ENCODE measurements at places on chromosomes 3 and 15. TPM values are rescaled to one million over a fixed set of nuclear protein-coding genes. Genes with fewer than 3 reads are reported as not detected.

- peak; percentile 66 for DNase-seq
Observed at GRCh38 chr15:75029378-75030022, 6.1 kb downstream of the PPCDC start.

DNA sequence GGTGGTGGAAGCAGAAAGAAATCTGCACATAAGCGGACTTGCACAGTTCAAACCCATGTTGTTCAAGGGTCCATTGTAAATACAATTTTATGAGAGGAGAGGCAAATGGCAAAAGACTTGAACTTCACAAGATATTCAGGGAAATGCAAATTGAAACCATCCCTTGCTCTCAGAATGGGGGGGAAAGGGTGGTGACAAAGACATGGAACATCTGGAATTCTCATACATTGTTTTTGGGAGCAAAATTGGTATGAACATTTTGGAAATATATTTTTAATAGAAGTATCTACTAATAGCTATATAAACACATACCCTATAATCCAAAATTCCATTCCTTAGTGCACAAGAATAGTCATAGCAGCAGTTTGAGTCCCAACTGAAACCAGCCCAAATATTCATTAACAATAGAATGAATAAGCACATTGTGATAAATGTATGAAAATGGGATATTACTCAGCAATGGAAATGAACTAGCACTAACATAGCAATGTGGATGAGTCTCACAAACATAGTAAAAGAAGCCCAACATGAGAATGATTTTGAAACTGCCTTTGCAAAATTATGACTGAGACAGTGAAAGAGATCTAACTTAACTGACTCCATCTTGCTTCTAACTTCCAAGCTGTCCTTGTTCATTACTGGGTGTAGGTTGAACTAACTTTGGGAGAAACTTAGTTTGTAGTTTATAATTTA lies 77.2 kb downstream of the CD200R1L start:
- DNase-seq, result no peak

Gene ATP8B4
- 0.42 TPM for polyA plus RNA-seq

- no peak for DNase-seq
Observed at GRCh38 chr3:186361762-186362536, at the start of gene DGKG. Gene DGKG (minus strand): TSS chr3:186362234. CDS start chr3:186320459, 41,775 bp downstream.

All from HepG2 (cell line).